ENCODE measurements at places on chromosomes 7 and 10. TPM values are rescaled to one million over a fixed set of nuclear protein-coding genes. Genes with fewer than 3 reads are reported as not detected.

The ANKRD30A gene
- total RNA-seq = not detected

GRCh38 chr7:107715531-107715930, 28.4 kb upstream of the CBLL1 start:
- DNase-seq = no peak

The RHOBTB1 gene
- 23.9 TPM for total RNA-seq

GRCh38 chr7:2775376-2775775, 68.7 kb downstream of the GNA12 start:
- DNase-seq = no peak

The NFE2L3 gene
- 8.2 TPM for total RNA-seq

GRCh38 chr10:1230592-1231275, 174.5 kb downstream of the WDR37 start:
- no peak for DNase-seq

The NEBL gene
- total RNA-seq = under 0.01 TPM

DNA sequence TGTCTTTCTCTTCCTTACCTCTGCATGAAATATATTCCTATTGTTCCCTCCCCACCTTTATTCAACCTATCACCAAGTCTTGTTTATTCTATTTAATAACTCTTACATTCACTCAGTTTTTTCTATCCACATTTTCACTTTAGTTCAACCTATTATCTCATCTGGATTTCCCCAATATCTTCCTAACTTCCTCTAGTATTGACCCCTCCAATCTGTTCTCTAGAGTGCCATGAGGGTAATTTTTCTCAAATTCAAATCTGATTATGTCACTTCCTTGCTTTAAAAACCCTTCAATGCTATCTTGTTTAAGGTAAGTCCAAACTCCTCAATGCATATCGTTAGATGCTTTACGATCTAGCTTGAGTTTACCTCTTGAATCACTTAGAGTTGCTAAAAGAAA, 86.5 kb downstream of the SDHAF3 start:
- DNase-seq = no peak

GRCh38 chr10:804191-804781, 114.8 kb upstream of the DIP2C start:
- DNase-seq = no peak

The WIPF3 gene
- 4.1 TPM for total RNA-seq

Measured in SK-MEL-5 (cell line).